ENCODE measurements at places on chromosomes 1 and 21.

- DNase-seq, result no peak
Observed at GRCh38 chr1:167500283-167500860, 18.0 kb downstream of the CD247 start.

DNA sequence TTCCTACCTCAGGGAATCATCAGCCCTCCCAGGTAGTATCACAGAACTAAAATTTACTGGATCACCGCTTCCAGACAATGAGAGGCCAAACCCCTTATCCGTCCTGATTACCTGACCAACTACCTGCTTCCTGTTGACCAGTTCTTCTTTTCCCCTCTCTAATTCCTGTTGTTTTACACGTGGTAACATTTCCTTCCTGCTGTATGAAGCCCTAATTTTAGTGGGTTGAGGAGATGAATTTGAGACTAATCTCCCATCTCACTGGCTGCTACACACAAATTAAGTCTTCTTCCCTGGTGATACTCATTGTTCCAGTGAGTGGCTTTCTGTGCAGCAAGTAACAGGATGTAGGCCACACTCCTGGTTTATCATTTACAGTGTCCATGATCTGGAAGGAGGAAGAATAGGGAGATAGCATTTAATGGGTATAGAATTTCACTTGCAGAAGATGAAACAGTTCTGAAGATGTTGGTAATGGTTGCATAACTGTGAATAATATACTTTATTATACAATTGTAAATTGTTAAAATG, 2112.9 kb downstream of the NCAM2 start:
- no peak for DNase-seq

GRCh38 chr1:182667848-182668505, 16.4 kb downstream of the RGS8 start:
- no peak for DNase-seq

DNA sequence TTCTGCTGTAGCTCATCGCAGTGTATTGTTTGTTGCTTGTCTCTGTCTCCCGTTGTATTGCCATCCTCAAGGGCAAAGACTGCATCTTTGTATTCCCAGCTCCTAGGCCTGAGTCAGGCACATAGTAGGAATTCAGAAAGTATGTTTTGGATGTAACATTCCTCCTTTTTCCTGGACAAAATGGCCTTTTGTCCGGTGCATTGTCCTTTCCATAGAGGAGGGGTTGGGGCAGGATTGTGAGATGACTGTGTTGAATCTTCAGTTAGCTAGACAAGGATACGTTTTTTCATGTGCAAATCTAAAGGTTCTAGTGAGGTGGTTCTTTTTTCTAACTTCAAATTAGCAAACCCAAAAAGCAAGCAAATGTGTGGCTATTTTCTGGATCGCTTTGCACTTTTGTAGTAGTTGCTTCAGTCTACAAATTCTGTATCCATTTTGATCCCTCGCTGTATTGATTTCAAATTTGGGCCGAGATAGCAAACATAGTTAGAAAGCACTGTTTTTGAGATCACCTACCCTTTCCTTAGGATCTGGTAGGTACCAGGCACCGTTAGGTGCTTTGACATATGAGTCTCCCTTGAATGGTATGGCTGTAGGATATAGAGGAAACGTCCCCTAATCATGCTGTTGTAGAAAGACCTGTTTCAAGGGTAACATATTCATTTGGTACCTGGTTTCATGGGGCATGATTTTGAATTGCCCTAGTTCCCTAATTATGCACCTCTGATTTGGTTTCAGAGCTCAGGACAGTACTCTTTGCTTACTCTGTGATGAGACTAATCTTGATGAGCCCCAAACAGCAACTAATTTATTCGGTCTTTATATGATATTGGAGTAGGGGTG, 1.2 kb downstream of the PPP1R8 start:
- no peak for DNase-seq

GRCh38 chr21:19124691-19125090, 721.1 kb upstream of the TMPRSS15 start:
- no peak for DNase-seq

DNA sequence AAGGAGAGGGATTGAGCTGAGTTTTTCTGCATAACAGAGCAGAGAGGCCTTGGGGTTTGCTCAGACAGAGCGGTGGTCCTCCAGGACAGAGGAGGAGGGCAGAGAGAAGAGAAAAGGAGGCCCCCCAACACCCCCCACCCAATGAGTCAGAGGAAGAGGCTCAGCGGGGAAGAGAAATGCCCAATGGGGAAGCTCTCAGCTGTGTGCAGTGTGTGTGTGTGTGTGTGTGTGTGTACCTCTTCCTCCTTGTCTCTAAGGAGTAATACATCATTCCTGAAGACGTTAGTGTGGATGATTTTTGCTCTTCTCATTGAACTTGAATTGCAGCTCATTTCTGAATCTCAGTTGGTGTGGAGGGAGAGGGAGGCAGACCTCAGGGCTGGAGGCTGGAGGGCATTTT, 8.7 kb downstream of the TMPRSS3 start:
- DNase-seq, result peak; percentile 84

DNA sequence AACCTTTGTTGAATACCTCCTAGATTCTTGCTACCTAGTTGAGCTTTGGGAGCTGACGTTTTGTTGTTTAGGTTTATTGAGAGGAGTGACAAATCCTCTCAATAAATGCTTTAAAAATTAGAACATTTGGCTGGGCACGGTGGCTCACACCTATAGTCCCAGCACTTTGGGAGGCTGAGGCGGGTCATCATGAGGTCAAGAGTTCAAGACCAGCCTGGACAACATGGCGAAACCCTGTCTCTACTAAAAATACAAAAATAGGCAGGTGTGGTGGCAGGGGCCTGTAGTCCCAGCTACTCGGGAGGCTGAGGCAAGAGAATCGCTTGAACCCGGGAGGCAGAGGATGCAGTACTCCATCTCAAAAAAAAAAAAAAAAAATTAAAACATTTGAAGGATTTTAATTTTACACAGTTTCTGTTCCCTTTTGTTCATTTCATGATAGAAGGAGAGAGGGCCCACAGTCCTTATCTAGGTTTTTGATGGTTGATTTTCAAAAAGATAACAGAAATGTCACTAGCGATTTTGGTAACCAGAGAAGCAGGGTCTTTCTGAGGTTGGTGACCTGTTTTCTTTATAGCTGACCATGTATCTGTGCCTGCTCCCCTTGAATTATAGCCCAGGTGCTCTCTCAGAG, 44.2 kb upstream of the PIGV start:
- DNase-seq, result no peak

GRCh38 chr1:206106328-206107167, 10.6 kb downstream of the AVPR1B start:
- DNase-seq, result peak; percentile 79

DNA sequence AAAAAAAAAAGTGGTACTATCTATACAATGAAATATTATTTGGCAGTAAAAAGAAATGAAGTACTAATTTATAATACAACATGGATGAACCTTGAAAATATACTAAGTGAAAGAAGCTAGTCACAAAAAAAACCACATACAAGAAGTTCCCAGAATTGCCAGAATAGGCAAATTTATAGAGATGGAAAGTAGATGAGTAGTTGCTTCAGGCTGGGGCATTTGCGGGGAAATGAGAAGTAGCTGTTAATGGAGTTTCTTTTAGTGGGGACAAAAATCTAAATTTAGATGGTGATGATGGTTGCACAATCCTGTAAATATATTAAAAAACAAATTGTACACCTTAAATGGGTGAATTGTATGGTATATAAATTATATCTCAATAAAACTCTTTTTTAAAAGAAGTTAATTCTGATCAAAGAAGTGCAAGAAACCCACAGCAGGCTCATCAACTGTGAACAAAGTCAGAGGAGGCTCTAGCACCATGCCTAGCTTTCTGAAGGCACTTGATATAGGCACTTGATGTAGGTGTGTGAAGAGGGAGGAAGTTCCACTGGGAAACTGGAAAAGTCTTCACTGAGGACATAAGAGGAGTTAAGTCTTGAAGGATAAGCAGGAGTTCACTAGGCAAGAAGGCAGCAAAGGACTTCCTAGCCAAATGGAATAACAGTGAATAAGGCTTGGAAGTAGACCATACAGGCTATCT, 52.5 kb downstream of the DMAP1 start:
- DNase-seq, result no peak

- DNase-seq, result no peak
Observed at GRCh38 chr21:35410656-35411055, 361.6 kb upstream of the RUNX1 start.

GRCh38 chr1:158969855-158970254, 38.5 kb downstream of the PYHIN1 start:
- DNase-seq, result no peak

GRCh38 chr21:45277101-45278045, 10.3 kb downstream of the POFUT2 start:
- DNase-seq, result no peak

GRCh38 chr1:180251526-180252305, 21.7 kb downstream of the LHX4 start:
- DNase-seq, result no peak

DNA sequence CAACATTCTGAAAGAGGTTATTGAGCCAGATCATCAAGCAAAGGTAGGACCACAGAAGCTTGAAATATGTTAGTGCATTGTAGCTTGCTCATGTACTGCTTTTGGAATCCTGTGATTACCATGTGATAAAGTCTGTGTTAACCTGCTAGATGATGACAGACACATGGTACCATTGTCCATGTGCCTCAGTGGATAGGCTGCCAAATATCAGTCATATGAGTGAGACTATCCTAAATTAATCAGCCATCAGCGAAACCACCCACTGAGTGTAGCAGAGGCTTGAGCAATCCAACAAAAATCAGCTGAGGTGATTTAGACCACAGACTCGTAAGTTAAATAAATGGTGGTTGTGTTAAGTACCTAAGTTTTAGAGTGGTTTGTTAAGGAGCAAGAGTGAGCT, 32.7 kb upstream of the CRB1 start:
- no peak for DNase-seq

DNA sequence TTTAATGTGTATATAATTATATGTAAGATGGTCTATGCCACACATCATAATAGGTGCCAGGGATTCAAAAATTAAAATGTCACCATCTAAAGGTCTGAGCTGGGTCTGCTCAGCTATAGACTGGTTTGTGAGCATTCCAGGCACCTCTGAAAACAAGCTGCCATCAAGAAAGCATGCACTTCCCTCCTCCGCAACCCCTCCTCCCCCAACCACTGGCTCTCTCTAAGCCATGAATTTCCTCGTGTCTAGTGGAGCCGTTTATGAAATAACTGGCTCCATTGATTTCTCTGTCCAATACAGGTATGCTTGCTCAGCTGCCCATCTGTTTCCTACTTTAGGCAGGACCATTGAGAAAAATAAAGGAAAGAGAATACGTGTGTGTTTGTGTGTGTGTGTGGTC, 522.6 kb upstream of the PLXNA2 start:
- DNase-seq, result no peak

All from Kasumi-1 (cell line).